ENCODE measurements at places on chromosomes 6 and 20.

- DNase-seq: no peak
Measured at GRCh38 chr20:23507346-23507745, 16.4 kb downstream of the CST8 start.

- DNase-seq: no peak
Measured at GRCh38 chr6:162149786-162150185, 577.8 kb downstream of the PRKN start.

- DNase-seq: no peak
Measured at GRCh38 chr6:93799226-93799625, 379.9 kb upstream of the EPHA7 start.

GRCh38 chr6:27545271-27546046, 72.6 kb upstream of the ZNF184 start:
- DNase-seq: no peak

DNA sequence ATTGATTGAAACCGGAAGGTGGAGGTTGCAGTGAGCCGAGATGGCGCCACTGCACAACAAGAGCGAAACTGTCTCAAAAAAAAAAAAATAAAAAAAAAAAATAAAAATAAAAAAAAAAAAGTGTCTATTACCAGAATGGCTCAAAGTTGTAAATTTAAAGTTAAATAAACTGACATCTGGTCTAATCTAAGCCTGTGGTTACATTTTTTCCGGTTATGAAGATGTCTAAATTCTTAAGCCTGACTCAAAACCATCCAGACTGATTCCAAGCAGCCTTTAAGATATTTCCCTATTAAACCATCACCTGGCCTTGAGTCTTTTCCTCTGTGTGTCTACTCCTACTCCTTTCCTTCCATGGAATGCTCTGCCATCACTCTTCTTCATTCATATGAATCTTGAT, 371.7 kb upstream of the RUNX2 start:
- DNase-seq: no peak

DNA sequence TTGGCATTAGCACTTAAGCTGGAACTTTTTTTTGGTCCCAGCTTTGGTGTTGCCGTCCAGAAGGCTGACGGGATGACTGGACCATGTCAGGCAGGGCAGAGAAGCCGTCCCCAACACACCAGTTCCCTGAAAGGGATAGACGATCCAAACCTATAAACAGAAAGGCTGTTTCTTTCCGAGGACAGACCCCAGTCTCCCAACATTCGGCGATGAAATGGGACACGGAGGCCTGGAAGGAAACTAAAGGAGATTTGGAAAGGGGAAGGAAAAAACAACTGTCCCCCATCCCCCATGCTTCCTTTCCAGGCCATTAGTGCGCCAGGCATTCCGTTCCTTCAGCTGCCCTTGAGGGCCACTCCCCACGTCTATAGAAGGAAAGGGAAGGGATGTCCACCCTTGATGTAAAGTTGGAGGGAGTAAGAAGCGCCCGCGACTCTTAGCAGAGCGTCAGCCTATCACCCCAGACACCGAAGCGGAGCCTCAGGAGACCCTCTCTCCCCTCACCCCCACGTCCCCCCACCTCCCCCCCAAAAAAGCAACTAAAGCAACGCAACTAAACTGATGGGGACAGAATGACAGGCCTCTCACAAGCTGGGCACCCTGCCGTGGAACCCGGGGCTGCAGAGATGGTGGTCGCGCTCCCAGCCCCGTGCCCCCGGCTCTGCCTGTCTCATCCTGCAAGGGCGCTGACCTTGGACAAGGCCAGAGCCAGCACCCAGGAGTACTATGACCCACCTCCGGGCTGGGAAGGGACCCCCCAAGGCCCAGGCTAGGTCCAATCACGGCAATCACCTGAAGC, 638 bp downstream of the BLCAP start:
- no peak for DNase-seq

GRCh38 chr20:54086507-54087039, 16.2 kb upstream of the BCAS1 start:
- no peak for DNase-seq

DNA sequence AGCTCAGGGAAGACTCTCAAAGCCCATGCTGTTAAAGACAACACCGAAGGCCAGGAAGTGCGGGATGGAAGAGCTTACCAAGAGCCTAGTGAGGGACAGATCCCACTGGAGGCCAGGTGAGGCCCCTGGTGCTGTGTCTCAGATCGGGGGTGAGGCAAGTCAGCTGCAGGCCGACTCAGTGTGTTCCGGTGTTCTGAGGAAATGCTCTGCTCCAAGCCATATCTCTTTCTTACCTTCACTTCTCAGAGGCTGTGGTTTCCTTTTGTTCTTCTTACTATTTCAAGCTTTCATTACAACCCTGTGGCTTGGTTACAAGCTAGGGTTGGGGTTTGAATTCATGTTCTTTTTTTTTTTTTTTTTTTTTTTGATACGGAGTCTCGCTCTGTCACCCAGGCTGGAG, 114.3 kb upstream of the ZFP64 start:
- no peak for DNase-seq

Measured in NCI-H510A (cell line).